ENCODE measurements at places on chromosomes 12 and 14. TPM values are rescaled to one million over a fixed set of nuclear protein-coding genes. Genes with fewer than 3 reads are reported as not detected.

- DNase-seq, result no peak
Measured at GRCh38 chr12:99334285-99335056, 313.1 kb upstream of the GARIN6 start.

DNA sequence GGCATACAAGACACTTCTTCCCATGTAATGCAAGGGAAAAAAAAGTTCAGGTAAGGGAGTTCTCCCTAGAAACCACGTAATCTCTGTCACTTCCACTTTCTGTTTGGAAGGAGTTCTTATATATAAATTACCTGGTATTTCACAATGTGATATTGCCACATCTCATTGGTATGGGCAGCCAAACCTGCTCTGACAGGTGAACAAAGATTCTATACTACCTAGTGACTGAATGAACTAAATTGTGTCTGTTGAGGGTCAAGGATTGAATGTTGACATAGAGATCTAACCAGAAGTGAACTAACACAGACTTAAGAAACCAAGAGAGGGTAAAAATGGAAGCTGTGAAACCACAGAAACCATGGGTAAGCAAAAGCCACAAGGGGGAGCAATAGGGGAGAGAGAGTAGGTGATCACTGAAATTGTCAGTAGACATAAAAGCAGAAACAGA is 161.3 kb downstream of the RPL10L start:
- no peak for DNase-seq

MRPL51 gene
- 102 TPM for total RNA-seq

GRCh38 chr14:79248126-79248525 is 963.2 kb downstream of the DIO2 start:
- no peak for DNase-seq

DNA sequence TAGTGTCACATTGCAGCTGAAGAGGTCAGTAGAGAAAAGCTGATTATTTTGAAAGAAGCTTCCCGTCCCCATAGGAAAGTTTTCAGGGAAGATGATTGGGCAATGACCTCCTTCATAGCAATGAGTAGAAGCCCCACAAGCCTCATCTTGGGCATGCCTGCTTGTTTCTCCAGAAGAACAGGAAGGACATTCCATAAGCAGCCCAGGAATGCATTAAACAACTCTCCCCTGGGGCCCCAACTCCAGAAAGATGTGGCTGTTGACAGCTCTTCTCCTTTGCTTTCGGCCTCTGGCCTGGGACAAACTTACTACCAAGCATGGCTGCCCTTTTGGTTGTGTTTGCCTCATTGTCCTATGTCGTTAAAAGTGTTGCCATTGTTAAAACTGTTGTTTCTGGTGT is 5.7 kb upstream of the VDR start:
- DNase-seq, result no peak

DNA sequence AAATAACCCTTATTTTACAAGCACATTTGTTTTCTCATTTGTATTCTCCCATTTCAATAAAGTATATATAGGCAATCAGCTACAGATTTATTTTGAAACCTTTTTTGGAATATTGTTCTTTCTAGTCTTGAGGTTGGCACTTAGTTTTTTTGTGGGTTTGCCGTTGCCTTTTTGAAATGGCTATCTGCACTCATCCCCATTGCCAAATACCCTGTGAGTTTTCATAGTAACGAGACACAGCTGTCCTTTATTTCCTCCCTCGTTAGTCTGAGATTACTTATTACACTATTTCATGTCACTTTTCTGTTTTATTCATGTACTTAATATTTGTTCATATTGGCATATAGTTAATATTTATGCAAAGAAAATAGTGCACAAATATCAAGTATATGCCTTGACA is 1104.0 kb downstream of the SLC6A15 start:
- DNase-seq, result no peak

DNA sequence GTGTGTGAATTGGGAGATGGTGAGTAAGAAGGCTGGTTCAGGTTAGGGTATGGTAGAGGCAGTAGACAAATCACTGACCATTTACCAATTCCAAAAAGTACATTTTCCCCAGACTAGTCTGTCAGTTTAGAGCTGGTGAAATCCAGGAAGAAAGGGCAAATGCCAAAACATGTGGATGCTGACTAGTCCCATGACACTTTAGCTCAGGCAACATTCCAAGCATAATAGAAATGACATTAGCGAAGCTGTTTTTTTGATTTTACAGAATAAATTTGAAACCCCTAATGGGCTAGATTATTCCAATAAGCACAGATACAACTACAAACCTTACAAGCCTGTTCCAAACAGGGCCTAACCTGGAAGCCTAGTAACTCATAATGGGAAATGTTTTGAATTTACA is 884.2 kb downstream of the FLRT2 start:
- no peak for DNase-seq

DNA sequence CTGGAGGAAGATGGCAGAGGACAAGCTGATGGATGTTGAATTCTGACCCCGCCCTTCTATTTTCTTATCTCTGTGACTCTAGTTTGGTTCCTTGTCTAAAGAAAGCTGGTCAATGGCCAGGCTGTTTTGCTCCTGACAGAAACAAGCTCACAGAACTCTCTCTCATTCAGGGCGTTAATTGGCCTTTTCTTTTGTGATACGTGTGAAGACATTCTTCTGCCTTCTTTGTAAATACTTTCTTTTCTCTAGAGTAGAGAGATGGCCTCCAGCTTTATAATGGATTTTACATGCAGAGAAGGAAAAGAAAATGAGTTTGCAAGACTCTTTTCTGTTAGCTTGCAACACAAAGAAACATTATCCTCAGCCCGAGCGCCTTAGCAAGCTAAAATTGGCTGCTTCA is 492.2 kb upstream of the CCDC196 start:
- no peak for DNase-seq

DNA sequence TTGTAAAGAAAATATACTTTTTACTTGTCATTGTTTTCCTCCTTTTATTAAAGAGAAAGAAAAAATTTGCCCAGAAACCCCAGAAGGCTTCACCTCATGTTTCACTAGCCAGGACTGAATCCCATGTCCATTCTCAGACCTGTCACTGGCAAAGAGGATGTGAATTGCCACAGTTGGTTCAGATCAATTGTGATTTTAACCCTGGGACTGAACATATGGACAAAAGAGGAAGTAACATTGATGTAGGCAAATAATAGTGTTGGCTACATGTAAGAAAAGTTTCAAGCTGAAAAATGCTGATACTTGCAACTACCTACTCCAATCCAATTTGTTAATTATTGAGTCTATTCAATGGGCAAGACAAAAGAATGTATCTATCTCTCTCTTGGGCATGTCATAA is 8.6 kb upstream of the CCDC196 start:
- DNase-seq, result no peak

GRCh38 chr14:90614696-90615516 is 201.3 kb downstream of the TTC7B start:
- DNase-seq, result no peak

- DNase-seq, result no peak
Measured at GRCh38 chr12:6607751-6608591, 792 bp upstream of the CHD4 start.

GRCh38 chr12:124321556-124322270 is 26.8 kb downstream of the RFLNA start:
- no peak for DNase-seq

RGS6 gene
- total RNA-seq, result 2.0 TPM

DNA sequence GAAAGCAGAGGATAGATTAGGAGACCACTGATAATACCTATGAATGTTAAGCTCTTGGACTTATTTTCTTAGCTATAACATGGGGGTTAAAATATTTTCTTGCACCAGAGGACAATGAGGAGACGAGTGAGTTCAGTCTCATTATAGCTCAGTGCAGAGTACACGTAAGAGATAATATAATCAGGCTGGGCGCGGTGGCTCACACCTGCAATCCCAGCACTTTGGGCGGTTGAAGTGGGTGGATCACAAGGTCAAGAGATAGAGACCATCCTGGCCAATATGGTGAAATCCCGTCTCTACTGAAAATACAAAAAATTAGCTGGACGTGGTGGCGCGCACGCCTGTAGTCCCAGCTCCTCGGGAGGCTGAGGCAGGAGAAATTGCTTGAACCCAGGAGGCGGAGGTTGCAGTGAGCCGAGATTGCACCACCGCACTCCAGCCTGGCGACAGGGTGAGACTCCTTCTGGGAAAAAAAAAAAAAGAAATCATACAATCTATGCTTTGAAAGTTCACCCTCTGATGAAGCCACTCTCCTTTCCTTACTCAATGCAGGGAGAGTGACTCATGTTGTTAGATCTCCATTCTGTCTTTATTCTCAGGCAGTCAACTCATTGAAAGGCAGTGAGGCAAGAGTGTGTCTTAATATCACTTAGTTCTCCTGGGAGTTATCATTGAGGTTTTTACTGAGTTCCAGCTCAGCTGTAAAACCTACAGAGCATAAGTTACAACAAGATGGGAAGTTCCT is 134.2 kb downstream of the SYNE2 start:
- no peak for DNase-seq

ADGRD1 gene
- total RNA-seq, result 178 TPM

DNA sequence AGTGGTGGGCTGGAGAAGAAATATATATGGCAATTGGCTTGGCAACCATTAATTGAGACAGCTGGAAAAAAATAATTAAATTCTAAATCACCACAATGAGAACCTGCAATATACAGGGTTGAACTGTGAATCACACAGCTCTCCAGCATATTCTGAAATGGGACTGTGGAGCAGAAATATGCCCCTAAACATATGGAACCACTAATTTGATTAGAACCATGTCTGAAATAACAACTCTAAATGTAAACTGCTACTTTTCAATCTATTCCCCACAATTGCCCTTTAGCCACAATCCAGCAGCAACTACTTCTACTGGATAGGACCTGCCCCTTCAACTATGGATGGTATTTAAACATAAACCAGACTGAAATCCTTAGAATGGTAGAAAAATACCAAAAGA is 330.4 kb downstream of the TRHDE start:
- no peak for DNase-seq

TEDC1 gene
- total RNA-seq, result 7.9 TPM

CLEC2D gene
- total RNA-seq, result 7.8 TPM

DNA sequence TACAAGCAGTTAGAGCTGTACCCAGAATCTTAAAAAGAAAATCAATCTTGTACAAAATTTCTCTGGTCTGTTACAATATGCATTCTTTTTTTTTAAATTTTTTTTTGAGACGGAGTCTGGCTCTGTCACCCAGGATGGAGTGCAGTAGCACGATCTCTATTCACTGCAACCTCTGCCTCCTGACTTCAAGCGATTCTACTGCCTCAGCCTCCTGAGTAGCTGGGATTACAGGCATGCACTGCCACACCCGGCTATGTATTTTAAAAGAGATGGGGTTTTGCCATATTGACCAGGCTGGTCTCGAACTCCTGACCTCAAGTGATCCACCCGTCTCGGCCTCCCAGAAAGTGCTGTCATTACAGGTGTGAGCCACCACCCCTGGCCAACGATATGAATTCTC is 4.1 kb downstream of the FBXO33 start:
- DNase-seq, result peak; percentile 51

GRCh38 chr12:100346660-100347059 is 10.2 kb upstream of the SLC17A8 start:
- no peak for DNase-seq

POTEM gene
- total RNA-seq, result not detected

- no peak for DNase-seq
Measured at GRCh38 chr12:9707864-9708808, 24.8 kb downstream of the CLECL1 start.

DNA sequence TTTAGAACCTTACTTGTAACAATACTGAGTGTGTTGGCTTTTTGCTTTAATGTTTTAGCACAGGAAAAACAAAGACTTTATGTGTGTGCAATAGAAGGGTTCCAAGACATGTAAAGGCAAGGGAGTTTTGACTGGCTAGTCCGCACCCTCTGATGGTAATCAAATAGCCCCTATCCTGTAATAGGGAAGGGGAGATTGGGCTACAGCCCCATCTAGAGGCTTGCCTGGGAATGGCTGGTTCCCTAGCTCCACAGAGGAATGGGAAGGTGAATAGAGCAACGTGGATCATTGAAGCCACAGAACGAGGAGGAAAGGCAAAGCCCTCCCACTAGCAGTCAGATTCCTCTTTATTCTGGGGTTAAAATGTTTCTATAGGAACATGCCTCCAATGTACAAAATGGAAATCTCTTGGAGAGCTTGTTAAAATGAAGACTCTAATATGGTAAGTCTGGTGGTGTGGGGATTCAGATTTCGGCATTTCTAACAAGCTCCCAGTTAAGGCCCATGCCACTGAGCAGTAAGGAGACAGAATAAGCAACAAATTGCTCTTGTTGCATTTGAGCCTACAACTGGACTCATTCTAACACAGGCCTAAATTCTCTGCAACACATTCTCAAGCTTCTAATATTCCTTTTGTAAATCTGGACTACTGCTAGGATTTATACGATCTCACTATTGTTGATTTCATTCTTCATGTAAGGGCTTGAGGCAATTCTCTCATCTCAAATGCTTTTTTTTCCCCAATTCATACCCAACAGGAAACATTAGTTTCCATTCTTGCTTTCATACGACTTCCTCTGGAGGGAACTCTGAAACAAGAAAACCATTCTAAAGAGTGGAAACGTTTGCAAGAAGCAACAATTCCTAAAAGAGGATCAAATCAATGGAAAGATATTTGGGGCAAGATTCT is 57.1 kb downstream of the NIN start:
- no peak for DNase-seq

FAR2 gene
- total RNA-seq, result 9.6 TPM

- DNase-seq, result no peak
Measured at GRCh38 chr12:78802593-78802992, 62.0 kb upstream of the SYT1 start.

- no peak for DNase-seq
Measured at GRCh38 chr14:50590464-50590863, 30.5 kb downstream of the ATL1 start.

ARHGEF25 gene
- 78.8 TPM for total RNA-seq

DEGS2 gene
- total RNA-seq, result 0.10 TPM

DNA sequence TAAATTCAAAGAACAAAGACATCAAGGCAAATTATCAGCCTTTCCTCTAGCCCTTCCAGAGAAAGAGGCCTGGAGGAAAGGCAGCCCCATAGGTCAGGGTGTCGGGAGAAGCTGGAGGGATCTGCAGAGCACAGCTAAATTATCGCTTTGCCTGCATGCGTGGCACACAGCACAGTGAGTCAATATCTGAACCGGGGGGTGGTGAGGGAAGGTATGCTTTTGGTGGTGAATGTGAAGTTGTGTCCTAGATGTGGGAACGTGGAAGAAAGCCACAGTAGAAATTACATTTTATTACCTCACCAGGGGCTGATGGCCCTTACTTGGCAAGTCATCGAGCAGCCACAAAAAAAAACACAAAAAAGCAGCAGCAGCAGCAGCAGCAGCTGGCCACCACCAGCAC is 243.2 kb downstream of the EGLN3 start:
- no peak for DNase-seq

ASCL1 gene
- not detected for total RNA-seq

- DNase-seq, result peak; percentile 58
Measured at GRCh38 chr14:100539766-100540140, 47.5 kb downstream of the BEGAIN start.

C12orf42 gene
- total RNA-seq, result not detected

GRCh38 chr14:97777622-97778355 is 980.6 kb downstream of the VRK1 start:
- no peak for DNase-seq

DNA sequence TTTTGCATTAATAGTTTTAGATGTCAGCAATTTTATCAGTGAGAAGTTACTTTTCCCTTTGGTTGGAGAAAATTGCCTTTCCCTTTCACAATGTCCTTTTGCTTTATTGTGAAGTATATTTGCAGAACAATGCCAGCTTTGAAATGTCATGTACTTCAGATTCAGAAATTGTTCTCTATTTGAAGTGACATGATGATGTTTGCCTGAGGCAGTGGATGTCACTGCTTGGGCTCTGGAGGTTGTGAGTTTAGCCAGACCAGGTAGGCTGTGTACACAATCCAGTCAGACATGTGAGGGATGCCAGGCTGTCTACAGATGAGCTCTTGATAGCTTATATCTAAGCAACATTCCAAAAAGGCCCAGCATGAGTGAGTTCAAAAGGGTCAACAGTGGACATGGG is 451.9 kb upstream of the FBXO33 start:
- DNase-seq, result no peak

All from posterior vena cava (tissue), 2 donors.